Thoracic aorta endothelial cell (primary cell): ENCODE measurements at places on chromosomes 12 and 14. TPM values are rescaled to one million over a fixed set of nuclear protein-coding genes. Genes with fewer than 3 reads are reported as not detected.

CLEC4D gene
- not detected in 2 replicates for total RNA-seq

MYH6 gene
- total RNA-seq, result not detected in 2 replicates

TESPA1 gene
- total RNA-seq, result not detected in 2 replicates

SMIM41 gene
- 0.13 TPM in 1 of 2 replicates, not detected in the other for total RNA-seq
